ENCODE measurements at places on chromosomes 7 and 10.
A peak's percentile ranks its signal among the peaks of the same experiment; 100 is the strongest.

- DNase-seq: peak; percentile 32
Measured at GRCh38 chr10:94066411-94066810, 72.7 kb downstream of the PLCE1 start.

- DNase-seq: no peak
Measured at GRCh38 chr10:102505462-102506115, 1.8 kb downstream of the SUFU start.

GRCh38 chr7:68767462-68767861 lies 830.8 kb upstream of the AUTS2 start:
- no peak for DNase-seq

DNA sequence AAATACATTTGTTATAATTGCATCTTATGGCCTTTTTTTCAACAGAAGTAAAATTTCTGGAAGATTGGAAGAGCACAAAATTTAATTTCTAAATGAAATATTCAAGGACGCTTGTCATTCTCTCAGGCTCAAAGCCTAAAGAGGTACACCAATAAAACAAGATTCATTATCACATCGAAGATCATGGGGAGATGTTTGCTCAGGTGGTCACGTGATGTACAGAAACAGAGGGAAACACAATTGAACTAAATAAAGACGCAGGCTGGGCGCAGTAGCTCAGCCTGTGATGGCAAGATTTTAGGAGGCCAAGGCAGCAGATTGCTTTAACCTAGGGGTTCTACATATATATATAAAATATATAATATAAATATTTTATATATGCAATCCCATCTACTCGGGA lies 37.3 kb upstream of the TMEM254 start:
- DNase-seq: no peak

GRCh38 chr7:17362439-17363105 lies 64.1 kb downstream of the AHR start:
- DNase-seq: no peak

- no peak for DNase-seq
Measured at GRCh38 chr7:114033475-114033874, 114.7 kb upstream of the PPP1R3A start.

GRCh38 chr10:112912410-112912928 lies 37.6 kb upstream of the TCF7L2 start:
- DNase-seq: no peak

DNA sequence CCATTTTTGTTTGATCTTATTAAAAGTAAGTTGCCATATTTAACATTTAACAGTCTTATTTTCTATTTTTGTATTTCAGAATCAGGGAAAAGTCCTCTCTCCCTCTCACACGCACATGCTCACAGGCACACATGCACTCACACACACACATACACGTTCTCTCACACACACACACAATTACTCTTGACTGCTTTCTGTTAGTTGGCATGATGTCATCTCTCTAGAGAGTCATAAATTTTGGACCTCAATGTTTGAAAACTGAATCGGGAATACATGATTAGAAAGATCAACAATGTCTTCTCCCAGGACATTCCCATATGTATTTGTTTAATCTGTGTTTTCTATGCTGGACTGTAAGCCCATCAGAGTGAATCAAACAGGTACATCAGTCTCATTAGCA lies 165.7 kb upstream of the AHR start:
- DNase-seq: no peak

DNA sequence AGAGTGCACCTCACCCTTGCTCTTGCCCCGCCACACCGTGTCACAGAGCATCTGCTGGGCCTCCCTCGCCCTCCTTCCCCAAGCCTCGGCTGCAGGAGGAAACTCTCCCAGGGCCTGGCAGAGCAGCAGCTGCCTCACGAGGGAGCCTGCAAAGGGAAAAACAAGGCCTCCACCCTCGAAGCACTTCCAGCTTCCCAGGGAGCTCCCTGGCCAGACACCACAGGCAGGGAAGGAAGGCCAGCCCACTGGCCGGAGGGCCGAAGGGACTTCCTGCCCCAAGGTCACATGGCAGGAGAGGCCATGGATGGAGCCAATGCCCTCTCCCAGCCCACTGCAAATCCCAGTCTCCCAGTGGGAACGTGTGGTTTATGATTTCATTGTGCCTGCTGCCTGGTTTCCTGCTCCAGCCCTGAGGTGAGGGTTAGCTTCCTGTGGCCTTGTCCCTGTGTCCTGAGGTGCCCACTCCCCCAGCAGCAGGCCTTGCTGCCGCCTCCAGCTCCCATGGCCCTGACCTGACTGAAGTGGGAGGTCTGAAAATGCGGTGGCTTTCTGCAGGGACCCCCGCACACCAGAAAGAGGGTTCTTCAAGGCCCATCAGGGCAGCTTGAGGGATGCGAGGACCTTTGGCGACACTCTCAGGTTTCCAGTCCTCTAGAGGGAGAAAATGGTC lies 100.5 kb upstream of the PPIF start:
- no peak for DNase-seq

- no peak for DNase-seq
Measured at GRCh38 chr7:37281368-37282092, 167.1 kb downstream of the ELMO1 start.

DNA sequence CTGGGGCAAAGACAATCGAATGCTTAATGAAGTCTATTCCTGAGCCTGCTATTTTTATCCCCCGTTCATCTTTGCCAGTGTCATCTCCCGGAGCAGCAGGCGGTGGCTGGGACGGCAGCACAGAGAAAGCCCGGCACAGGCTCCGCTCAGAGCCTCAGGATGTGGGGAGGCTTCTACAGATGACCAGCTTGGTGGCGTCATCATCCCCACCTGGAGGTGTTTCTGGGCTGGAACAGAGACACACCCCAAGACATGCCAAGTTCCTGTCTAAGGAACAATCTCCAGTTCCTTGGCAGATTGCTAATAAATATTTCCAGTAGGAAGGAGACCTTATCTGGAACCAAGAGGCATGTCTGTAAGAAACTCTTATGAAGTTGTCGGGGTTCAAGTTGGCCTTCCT lies 552.4 kb upstream of the MGMT start:
- no peak for DNase-seq

GRCh38 chr10:112655722-112656121 lies 208.7 kb downstream of the VTI1A start:
- DNase-seq: no peak

GRCh38 chr10:28326516-28327490 lies 23.9 kb upstream of the MPP7 start:
- DNase-seq: no peak

DNA sequence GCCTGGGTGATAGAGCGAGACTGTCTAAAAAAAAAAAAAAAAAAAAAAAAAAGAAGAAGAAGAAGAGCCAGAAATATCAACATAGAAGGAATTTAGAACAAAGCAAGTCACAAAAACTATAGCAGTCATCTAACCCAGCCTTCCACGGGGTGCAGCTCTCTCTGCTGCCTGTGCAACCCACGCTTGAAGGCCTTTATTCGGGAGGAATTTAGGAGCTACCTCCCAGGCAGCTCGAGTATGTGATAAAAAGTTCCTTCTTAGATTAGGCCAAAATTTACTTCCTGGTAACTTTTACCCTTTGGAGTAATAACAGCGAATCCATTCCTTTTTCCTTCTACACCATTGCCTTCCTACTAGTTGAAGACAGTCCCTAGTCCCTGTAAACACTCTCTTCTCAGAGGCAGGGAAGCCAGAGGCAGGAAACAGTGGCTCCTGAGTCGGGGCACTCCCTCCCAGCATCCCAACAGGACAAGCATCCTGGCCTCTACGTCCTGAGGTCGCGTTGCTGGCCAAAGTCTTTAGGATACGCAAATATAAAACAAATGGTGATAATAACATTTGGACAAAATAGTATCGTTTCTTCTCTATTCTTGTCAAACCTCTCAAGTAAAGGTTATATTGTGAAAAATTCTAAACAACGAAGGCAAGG lies 109.3 kb upstream of the KMT2C start:
- no peak for DNase-seq

- DNase-seq: peak; percentile 61
Measured at GRCh38 chr10:33115738-33116719, 158.0 kb upstream of the ITGB1 start.

DNA sequence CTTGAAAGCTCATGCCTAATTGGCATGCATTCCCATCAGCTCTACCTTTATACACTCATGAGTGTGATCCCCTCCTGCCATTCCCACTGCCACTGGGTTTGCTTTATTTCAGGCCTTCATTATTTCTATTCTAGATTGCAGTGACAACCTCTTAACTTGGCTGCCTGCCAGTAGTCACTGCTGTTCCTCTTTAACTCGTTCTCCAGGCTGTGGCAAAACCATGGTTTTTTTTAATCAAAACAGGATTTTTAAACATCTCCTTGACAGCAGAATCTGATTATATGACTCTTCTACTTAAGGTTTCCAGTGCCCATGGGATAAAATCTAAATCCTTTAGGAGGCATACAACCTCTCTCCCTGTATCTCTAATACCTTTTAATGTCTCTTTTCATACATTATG lies 223.7 kb upstream of the PCDH15 start:
- DNase-seq: no peak
